Head of caudate nucleus (tissue), 42 donors: ENCODE measurements at places on chromosomes 2 and 18.
A peak's percentile ranks its signal among the peaks of the same experiment; 100 is the strongest.

DNA sequence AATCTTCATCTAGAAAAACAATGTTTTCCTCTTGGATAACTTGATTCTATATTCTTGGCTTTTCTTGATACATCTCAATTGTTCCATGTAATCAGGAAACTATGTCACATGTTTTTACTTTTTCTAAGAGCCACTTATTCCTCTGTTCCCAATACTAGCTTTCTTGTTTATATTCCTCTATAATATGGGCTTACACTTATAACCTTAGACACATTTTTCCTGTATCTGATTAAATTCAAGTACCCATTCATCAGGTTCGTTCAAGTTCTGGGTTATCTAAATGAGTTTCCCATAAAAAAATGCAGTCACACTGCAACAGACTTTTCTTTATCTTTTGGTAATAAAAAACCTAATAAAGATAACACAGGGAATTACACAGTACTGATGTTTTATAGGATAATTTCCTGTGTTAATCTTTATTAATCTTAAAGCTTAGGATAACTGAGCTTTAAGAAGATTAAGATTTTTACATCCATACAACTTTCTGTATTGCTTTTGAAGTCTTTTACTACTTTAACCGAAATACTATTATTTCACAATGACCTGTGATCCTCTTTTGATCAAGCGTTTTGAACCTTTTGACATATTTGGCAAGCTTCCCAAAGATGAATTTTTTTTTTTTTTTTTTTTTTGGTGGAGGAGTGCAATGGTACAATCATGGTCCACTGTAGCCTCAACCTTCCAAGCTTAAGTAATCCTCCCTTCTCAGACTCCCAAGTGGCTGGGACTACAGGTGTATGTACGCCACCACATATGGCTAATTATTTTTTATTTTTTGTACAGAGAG, 44.3 kb upstream of the C2orf66 start:
- no peak for DNase-seq

- DNase-seq, result no peak
Measured at GRCh38 chr2:194345347-194345746, 1311.7 kb upstream of the SLC39A10 start.

DNA sequence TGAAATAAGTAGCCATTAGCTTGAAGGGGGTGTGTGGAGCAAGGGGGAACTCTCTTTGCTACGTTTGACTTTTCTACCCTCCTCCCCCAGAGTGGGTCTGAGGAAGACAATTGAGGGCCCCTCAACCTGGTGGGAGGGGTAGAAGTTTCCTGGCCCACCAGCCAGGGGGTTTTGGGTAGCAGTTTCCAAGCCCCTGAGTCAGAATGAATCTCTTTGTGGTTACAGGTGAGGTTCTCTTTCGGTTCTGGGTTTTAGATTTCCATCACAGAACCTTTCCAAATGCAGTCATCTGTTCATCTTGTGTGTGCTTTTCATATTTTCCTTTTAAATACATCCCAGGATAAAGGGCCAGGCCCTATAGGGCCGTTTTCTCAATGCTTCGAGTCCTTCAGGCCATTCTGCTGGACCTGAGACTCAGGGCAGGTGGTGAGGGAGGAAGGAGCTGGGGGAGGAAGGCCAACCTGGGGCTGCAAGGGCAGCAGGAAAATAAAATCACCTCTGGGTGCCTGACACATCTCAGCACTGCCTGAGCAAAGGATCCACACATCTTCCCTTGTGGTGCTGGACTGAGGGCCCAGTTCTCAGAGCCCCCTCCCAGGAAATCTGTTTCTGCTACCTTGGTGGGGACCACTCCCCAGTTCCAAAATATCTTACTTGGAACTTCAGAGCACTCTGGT, 4.7 kb downstream of the LBH start:
- DNase-seq, result no peak

- DNase-seq, result no peak
Measured at GRCh38 chr2:23604731-23605130, 219.8 kb downstream of the KLHL29 start.

GRCh38 chr2:122704109-122704563, 948.7 kb downstream of the TSN start:
- DNase-seq, result no peak

GRCh38 chr2:7225848-7226247, 308.6 kb downstream of the RNF144A start:
- no peak for DNase-seq

GRCh38 chr2:124187948-124188347, 162.9 kb downstream of the CNTNAP5 start:
- no peak for DNase-seq

DNA sequence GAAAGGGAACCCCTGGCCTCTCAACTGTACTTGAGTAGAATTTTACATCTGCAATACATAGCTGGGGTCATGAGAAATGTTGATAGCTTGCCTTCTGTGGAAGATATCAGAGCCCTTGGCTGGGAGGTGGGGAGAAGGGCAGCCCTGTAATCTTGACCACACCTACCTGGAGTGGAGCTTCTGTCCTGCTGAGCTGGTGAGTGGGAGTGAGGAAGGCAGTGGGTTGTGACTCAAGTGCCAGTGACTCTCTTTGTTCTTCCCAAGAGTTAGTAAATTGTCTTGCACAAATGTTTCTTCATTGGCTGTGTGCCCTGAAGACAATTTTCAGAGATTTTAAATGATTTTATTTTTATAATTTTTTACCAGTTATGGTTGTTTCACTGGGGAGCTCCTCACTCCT, 277.3 kb downstream of the MBD5 start:
- no peak for DNase-seq

DNA sequence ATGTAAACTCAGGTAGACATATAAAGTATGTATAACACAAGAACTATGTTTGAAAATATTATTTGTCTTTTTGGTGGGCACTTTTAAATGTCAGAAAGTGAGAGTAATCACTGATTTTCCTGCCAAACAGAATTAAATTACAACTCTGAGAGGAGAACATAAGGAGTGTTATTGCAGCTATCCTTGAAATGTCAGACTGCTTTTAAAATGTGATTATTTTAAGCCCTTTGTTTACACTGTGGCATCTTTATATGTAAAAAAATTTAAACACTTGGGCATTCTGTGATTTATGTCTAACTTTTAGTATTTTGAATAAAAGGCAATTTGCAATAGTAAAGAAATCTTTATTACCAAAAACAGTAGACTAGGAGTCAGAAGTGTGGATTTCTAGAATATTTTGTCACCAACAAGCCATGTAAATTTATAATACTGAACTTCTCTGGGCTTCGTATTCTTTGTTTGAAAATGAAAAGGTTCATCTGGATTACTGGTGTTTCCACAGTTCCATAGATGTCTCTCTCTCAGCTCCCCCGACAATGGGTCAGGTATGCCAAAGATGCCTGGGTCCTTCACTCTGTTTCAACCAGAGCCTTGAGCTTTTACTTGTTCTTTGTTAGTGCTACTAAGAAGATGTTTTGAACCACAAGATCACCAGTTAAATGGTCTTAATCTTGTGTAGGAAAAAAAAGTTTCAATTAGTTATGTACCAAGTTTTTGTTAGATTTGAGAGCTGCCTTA, 38.8 kb downstream of the GULP1 start:
- no peak for DNase-seq

DNA sequence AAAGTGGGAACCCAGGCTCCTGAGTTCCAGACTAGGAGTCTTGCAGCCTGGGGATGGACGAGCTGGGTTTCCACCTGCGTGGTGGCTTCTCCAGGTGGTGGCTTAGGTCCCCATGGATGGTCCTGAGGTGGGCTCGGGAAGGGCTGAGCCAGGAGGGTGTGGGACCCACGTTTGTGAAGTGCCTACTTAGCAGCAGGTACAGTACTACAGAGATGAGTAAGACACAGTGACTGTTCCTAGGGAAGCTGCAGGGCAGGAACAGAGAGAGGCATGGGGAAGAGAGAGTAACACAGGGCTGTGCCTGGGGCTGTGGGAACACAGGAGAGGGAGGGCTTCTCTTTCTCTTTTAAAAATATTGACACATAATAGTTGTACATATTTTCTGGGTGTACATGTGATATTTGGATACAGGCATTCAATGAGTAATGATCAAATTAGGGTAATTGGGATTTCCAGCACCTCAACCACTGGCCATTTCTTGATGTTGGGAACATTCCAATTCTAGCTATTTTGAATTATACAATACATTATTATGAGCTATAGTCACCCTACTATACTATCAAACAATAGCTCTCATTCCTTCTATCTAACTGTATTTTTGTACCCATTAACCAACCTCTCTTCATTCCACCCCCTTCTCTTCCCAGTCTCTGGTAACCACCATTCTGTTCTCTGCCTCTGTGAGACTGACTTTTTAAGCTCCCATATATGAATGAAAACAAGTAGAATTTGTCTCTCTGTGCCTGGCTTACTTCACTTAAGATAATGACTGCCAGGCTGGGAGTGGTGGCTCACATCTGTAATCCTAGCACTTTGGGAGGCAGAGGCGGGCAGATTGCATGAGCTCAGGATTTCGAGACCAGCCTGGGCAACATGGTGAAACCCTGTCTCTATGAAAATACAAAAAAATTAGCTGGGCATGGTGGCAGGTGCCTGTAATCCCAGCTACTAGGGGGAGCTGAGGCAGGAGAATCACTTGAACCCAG, 15.0 kb downstream of the TOGARAM2 start:
- DNase-seq, result no peak

DNA sequence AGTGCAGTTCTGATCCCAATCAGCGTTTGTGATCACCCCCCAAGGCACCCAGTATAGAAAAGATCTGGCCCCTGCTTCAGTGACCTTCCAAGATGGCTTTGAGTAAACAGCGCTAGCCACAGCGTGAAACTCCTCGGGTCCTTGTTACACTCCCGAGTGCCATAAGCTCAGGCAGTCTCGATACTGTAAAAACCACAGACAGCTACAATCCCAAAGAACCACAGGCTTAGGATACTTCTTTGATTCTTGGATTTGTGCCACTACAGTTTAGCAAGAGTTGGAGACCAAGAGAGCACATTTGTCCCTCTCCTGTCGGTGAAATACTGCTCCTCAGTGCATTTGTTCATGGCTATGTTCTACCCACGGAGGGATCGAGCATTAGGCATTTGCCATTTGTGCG, 352.5 kb upstream of the ZNF521 start:
- DNase-seq, result no peak

GRCh38 chr2:162838136-162838497, 450 bp downstream of the KCNH7 start:
- DNase-seq, result peak; percentile 51

- no peak for DNase-seq
Measured at GRCh38 chr2:188979187-188980114, 5.3 kb downstream of the COL3A1 start.

DNA sequence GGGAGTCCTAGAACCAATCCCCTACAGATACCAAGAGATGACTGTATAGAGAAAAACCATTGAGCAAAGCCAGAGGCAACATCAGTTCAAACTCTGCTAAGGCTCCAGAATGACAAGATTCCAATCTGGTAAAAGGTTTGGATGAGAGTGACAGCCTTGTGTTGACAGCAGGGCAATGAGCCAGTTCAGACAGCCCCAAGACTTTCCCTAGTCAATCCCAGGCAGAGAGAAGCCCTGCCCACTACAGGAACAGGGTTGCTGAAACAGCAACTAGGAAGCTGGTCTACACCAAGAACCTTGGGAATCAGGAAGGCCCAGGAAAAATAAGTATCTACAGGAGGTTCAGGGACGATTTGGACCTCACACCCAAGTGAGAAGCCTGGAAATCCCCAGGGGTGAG, 3.3 kb downstream of the PSTPIP2 start:
- DNase-seq, result no peak

- DNase-seq, result no peak
Measured at GRCh38 chr2:16168506-16169264, 228.3 kb downstream of the MYCN start.

DNA sequence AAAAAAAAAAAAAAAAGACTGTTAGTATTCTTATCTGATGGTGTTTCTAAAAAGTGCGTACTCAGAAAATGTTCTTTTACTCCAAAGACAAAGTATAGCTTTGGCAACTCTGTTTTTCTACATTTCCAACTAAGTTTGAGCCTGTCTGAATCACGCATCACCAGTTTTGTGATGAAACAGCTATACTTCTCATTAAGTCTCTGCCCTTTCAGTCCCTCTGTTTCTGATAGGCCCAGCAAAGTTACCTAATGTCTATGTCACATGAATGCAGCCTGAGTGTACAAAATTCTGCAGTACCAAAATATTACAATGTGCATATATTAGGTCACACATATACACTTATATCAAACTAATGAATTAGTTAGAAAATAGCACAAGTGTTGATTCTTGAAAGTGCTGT, 22.4 kb downstream of the TWSG1 start:
- DNase-seq, result no peak

GRCh38 chr18:36494160-36494437, 196.6 kb downstream of the FHOD3 start:
- DNase-seq, result no peak

DNA sequence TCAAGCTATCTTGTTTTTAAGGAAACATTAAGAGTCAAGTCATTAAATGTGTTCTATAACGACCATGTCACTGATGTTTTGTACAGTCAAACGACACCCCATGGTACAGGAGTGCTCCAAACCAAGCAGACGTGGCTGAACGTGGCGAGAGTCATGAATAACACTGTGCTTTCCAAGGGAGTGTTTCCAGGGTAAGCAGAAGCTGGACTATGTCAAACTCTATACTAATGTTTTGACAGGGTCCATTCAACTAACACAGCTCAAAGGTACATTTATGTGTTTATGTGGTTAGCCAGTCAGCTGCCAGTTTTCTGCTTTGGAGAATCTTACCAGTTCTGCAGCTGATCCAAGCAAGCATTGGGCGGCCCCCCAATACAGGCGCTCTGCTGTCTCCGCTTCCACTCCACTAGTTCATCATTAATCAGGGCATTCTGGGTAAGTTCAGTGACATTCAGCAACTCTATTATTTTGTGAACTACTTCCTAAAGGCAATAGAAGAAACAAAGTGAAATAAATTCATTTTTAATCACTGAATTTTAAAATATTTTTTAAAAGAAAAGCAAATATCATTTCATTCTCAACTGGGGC, 16.4 kb downstream of the STAT1 start:
- no peak for DNase-seq

DNA sequence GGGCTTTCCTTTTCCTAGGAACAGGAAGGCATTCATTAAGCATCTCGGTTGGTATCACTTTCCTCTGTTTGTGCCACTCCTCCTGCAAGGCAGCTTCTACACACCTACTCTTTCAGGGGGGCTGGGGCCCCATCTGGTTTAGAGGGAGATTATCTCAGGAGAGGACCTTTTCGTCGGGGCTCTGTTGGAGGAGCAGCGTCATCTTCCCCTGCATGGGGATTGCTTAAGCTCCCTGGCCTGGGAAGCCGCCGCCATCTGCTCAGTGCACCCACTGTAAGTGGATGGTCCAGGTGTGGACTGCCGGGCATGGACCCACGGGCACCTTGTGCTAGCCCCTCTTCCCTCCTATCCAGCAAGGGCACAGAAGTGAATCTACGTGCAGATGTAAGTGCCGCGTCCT, 355.3 kb upstream of the SMIM21 start:
- no peak for DNase-seq

GRCh38 chr2:99422599-99422998, 67.2 kb downstream of the REV1 start:
- DNase-seq, result no peak

GRCh38 chr2:108575132-108575966, 41.1 kb downstream of the LIMS1 start:
- DNase-seq, result no peak

GRCh38 chr2:239339241-239339640, 61.6 kb downstream of the HDAC4 start:
- DNase-seq, result no peak

GRCh38 chr18:36901277-36901701, 72.4 kb downstream of the KIAA1328 start:
- no peak for DNase-seq

- DNase-seq, result no peak
Measured at GRCh38 chr2:47301277-47301618, 101.7 kb upstream of the MSH2 start.
